ENCODE measurements at places on chromosomes 11 and 22.

DNA sequence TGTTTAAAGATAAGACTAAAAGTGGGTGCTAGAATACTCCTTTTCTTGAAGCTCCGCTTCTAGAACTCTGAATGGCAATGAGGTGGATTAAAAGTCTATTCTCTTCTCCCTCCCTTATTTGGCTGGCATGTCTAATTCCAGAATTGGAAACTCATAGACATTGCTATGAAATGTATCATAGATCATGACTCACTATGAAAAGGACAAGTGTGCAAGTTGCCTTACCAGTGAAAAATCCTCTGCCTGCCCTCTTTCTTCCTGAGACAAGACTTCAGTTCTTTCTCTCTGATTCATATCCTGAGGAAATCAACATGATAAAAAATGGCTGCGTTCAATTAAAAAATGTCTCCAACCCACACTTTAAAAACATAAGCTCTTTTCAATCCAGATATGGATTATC is 73.2 kb upstream of the BLID start:
- peak; percentile 97 for DNase-seq

GRCh38 chr11:32055861-32056260 is 35.0 kb upstream of the RCN1 start:
- DNase-seq = no peak

GRCh38 chr22:48702573-48703264 is 1125.0 kb downstream of the BRD1 start:
- no peak for DNase-seq

GRCh38 chr22:28137036-28137435 is 218.0 kb upstream of the PITPNB start:
- DNase-seq = no peak

GRCh38 chr11:57081356-57081755 is 92.6 kb downstream of the OR5AK2 start:
- no peak for DNase-seq

DNA sequence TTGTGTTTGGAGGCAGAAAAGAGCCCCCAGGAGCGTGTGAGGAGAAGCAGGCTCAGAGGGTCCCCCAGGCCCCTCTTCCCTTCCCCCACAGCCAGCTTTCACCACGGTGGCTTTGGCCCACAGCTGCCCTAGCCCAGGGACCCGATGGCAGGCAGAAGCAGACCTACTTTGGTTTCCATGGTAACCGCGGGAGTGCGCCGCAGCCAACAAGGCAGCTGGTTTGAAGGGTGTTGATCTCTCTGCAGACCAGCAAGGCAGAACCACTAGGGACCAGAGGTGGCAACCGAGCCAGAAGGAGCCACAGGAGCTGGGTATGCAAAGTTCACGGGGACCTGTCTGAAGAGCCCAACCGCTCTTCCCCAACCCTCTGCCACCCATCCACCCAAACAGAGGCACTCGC is 69.4 kb downstream of the BUD13 start:
- DNase-seq = no peak

DNA sequence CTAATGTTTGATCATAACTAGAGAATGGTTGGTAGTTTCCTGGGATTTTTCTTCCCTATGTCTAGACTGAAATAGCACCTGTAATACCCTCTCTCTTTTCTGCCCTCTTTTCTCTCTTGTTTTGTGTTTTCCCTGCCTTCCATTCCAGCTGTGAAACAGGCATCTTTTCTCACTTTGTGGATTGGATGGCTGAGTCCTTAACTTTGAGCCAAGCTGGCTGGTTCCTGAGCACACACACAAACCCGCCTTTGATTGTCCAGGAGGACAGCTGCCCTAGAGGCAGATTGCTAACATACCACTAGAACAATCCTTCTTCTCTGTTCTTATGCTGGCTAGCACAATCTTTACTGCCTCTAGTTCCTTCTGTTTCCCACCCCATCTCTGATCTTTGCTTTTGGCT is 17.7 kb downstream of the CTNND1 start:
- DNase-seq = peak; percentile 88

DNA sequence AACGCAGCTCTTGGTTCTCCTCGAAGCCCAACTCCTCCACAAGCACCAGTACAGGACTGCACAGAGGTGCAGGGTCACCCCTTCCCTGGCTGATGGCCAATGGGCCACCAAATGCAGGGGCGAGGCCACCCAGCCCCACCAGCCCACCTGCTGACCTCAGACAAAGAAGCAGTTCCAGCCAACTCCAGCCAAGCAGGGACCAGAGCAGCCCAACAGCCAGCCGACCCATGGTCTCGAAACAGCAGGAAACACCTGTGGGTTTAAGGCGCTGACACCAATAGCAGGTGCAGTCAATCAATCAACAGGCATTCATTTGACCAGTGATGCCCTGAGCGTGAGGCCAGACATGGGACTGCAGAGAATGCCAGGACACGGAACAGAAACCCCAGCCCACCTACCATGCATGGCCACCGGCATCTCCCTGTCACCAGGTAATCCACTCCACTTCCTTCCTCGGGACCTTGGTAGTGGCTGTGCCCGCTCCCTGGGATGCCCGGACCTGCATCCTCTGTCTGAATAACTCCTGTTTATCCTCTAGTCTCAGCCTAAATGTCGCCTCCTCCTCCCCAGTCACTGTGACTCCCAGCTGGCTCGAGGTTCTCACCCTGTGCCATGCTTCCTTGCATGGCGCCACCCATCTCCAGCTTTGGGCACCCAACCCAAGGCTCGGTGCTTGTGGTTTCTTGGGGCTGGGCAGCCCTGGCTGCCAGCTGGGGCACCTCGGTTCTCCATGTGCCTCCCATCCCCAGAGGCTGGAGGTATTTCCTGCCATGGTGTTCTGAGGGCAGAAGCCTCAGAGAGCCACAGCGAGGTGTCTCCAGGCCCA is 1475.4 kb downstream of the BRD1 start:
- no peak for DNase-seq

DNA sequence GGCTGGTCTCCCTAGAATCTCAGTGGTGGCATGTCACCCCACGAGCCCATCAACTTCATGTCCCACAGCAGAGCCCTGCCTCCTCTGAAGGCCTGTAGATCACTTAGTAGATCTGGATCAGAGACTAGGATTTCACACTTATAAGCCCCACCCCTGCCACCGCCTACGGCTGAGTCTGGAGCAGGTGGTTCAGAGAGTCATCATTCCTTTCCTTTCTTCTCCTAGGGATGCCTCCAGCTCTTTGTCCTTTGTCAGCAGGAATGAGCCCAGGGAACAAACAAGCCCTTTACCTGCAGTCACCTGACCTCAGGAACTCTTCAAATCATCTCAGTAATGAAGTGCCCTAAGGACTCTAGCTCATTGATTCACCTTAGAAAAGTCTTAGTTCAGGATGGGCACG is 37.8 kb downstream of the SCGB1A1 start:
- no peak for DNase-seq

- DNase-seq = no peak
These were observed 93.9 kb downstream of the C11orf91 start for GRCh38 chr11:33606762-33607161.

DNA sequence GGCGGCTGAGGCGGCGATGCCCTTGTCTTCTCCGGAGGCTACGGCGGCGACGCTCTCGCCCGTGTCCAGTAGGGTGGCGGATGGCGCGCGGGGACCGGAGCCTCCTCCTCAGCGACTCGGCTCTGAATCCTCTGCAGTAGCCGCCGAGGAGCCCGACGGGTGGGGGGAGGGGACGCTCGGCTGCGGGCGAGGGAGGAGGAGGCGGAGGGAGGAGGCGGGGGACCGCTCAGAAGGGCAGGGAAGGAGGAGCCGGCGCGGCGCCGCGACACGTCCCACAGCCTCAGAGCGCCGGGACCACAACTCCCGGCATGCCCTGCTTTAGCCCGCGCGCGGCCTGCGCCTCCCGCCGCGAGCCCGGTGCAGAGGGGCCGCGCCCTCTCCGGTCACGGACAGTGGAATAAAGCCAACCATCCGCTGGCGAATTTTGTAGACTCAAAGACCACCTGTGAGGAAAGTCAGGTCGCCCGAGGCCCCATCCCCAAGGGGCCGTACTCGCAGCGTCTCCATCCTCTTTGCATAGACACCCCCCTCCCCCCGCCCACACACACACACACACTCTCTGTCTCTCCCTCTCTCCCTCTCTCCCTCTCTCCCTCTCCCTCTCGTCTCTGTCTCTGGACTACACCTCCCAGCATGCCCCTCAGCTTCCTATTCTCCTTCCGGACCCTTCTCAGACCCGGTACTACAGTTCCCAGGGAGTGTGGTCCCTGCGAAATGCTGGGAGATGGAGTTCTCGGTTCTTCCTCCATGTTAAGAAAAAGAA is at the start of gene FAM168A:
TSS of gene FAM168A (minus strand) at position 157 of the 763 bp plus-strand sequence. CDS start 129,638 bp downstream, outside the sequence.
- peak; percentile 98 for DNase-seq

GRCh38 chr11:126383339-126384335 is 28.2 kb downstream of the ST3GAL4 start:
- DNase-seq = no peak

- DNase-seq = peak; percentile 78
These were observed 4.9 kb downstream of the CWC15 start for GRCh38 chr11:94968334-94968958.

DNA sequence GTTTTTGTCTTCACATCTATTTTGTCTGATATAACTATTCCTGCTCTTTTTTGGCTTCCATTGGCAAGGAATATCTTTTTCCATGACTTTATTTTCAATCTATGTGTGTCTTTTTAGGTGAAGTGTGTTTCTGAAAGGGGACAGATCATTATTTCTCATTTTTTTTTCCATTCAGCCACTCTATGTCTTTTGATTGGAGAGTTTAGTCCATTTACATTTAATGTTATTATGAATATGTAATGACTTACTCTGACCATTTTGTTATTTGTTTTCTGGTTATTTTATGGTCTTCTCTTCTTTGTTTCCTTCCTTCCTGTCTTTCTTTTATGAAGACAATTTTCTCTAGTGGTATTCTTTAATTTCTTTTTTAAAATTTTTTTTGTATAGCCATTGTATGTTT is 178.6 kb upstream of the CNTN5 start:
- DNase-seq = no peak

DNA sequence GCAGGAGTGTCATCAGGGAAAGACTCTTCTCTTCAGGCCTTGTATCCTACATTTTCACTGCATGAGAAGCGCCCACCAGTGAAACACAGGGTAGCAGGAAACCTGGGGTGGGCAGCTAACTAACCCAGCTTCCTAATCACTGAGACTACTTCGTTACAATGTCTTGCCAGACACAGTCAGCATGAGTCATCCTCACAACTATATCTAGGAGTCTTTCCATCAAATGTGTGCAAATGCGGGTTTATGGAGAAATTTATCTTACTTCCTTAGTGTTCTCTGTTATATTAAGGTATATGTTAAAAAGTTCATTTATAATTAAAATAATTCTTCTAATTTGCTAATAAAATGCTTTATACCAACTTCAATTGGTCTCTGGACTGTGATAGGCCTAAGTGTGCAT is 79.9 kb upstream of the RAB1B start:
- peak; percentile 56 for DNase-seq

DNA sequence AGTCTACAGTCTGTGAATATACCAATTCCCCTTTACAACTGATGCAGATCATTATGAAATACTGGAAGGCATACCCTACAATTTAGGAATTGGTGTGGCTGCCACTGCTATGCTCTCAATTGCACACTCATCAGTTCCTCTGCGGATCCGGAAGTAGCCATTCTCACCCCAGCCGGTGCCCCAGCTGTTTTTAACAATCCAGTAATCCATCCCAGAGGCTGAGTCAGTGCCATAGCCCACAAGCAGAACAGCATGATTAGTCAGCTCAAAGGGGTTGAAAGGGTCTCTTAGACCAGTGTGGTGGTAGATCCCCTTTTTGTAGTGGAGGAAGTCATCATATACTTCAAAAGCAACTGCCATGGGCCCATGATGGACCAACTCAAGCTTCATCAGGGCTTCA is 43.6 kb downstream of the CTSC start:
- DNase-seq = peak; percentile 55

DNA sequence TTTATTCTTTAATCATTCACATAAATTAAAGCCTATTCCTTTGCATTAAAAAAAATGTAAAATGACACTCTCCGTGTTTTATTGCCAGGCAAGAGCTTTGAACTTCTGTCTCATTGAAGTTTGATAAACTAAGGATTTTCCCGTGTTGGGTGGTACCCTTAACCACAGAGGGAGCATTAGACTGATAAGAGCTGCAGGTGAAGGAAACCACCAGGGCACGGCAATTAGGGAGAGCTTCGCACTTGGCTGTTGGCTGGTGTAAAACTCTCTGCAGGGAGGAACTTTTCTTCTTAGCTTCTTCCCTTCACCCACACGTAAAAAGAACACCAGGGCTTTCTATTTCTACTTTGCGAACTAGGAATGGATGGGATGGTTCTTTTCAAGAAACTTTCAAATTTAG is 47.0 kb downstream of the CSTPP1 start:
- no peak for DNase-seq

- no peak for DNase-seq
These were observed 14.8 kb downstream of the CSF2RB start for GRCh38 chr22:36928196-36928595.

- no peak for DNase-seq
These were observed 6.3 kb downstream of the LDHAL6A start for GRCh38 chr11:18461909-18462308.

DNA sequence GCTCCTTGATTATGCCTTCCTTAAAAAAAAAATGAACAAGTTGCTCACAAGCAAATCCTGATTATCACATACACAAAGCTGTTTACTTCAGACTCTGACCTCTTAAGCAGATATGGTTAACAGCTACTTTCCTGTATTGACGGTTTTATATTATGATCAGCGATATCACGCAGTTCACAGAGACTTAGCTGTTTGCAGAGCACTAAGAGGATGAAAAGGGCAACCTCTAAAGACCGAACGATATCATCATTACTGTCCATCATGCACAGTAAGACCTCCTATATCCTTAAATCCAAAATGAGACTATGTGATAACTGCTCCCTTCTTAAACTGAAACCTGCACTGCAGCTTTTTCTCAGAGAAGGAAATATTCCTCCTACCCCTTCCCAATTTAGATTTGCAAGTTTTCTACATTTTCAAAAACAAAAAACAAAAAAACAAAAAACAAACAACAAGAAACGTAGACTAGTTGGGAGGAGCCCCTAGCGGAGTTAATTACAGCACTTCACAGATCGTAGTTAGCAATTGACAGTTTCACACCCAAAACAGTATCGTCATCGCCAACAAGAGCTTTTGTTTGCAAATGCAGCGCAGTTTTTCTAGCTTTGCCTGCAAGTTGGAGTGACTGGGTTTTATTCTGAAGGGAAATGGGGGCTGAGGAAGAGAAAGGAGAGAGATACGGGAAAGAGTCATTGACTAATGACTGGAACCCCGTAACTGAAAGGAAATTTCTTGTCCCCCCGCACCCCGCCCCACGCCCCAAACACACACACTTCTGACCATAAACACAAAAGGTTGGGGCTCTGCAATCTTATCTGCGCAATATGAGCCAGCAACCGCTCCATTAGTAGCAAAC is 1.2 kb downstream of the DDX6 start:
- DNase-seq = peak; percentile 25

All from AG10803 (cell line).